T-helper 22 cell (primary cell): ENCODE measurements at places on chromosomes 3 and 15.

GRCh38 chr15:92853222-92853621, 46.9 kb upstream of the CHD2 start:
- no peak for DNase-seq

DNA sequence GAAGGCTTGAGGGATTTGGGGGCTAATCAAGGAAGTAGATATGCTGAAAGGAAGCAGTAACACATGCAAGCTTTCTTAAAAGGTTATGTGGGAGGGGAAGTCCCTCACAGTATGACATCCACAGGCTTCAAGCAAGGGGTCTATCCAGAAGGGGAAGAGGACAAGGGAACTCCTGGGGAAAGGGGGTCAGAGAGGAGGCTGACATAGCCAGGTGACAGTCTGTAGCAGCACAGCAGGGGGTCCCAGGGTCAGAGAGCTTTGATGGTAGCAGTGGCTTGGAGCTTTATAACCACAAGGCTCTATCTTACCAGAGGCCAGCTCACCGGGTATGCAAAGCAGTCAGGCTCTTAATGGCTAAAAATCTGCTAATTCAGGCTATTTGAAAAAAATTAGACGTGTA, 150.6 kb upstream of the NSMCE3 start:
- DNase-seq, result no peak

GRCh38 chr15:59208613-59209249, 2.1 kb downstream of the LDHAL6B start:
- DNase-seq, result no peak

- no peak for DNase-seq
Measured at GRCh38 chr3:137111497-137111896, 153.7 kb downstream of the IL20RB start.

- DNase-seq, result no peak
Measured at GRCh38 chr3:53524566-53524965, 30.2 kb downstream of the CACNA1D start.

- DNase-seq, result no peak
Measured at GRCh38 chr15:62644889-62645742, 397.4 kb upstream of the TPM1 start.

- no peak for DNase-seq
Measured at GRCh38 chr15:77992356-77993222, 84.9 kb downstream of the TBC1D2B start.

DNA sequence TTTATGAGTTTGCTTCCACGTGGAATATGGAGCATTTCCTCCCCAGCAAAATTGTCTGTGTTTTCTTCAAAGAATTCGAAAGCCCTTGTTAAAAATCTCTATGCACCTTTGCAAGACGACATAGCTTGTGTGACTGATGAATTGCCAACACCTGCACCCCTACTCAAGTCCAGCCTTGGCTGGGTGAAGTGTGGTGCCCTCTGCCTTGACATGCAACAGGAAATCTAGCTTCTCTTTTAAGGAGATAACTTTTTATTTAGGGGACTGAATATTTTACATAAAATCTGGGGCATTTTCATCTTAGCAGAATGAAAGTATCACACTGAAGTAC, 647 bp downstream of the HMG20A start:
- DNase-seq, result no peak

- no peak for DNase-seq
Measured at GRCh38 chr3:119955972-119956371, 138.3 kb downstream of the GSK3B start.

- no peak for DNase-seq
Measured at GRCh38 chr3:130288670-130289069, 56.8 kb upstream of the COL6A5 start.

- DNase-seq, result no peak
Measured at GRCh38 chr3:180934638-180935037, 22.2 kb downstream of the FXR1 start.

GRCh38 chr15:61668444-61668843, 391.8 kb downstream of the VPS13C start:
- DNase-seq, result no peak

DNA sequence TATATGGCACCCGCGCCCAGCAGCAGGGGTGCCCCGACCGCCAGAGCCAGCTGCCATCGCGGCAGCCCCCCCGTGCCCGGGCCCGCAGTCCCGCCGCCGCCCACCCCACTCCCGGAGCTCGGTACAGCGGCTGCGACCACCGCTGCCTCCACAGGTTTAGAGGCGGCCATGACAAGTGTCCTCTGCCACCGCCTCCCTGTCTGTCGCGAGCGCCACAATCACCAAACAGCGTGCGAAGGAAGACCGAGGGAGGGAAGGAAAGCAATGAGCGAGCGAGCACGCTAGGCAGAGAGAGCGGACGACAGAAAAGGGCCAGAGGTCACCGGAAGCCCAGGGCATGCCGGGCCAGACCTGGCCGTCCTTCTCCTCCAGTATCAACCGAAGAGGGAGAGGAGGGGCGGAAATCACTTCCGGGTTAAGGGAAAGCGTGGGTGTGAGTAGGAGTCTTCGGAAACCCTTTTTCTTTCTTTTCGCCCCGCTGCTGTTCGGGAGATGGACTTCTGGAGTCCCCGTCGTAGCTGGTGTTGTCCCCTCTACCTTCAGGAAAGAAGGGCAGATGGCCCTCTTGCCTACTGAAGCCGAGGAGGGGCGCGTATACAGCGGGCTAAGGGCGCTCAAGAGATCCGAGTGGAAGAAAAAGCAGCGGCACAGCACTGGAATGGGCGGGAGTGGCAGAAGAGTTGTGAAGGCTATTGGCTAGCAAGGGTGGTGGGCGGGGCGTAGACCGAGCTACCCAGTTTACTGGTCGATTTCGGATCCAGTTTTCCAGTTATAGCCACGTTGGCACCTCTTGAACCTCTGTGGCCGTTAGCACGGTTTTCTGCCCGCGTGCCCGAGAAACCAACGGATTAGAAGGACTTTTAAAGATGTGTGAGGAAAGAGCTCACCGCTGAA, at the start of the genes LNP1 and TOMM70:
LNP1 (plus strand) TSS at position 760 of the 894 bp plus-strand sequence. CDS start 28,191 bp downstream, outside the sequence.
TOMM70 (minus strand) TSS at position 310 of the 894 bp plus-strand sequence; CDS start at position 170, 140 bp downstream.
- DNase-seq, result peak; percentile 89

GRCh38 chr3:64623125-64623524, 64.7 kb downstream of the ADAMTS9 start:
- DNase-seq, result no peak
